HS-27A (cell line): ENCODE measurements at places on chromosomes 4 and X.

DNA sequence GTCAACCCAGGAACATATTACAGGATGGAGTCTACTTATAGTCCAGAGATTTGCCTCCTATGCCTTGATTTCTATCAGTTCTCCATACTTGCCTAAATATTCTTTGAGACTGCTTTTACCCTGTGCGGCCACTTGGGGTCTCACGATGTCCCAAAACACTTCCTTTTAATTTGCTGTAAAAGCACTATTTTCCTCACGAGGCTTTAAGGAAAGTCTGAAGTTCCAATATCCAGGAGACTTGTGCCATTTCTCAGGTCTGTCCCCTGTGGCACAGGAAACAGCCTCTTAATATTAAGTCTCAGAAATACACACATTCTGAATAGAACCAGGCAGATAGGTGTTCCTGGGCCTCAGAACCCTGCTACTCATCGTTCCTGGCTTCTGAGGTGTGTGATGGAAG is 142.9 kb downstream of the TMEM164 start:
- DNase-seq: no peak

GRCh38 chrX:46648660-46649059 is 75.1 kb downstream of the CHST7 start:
- DNase-seq: no peak

DNA sequence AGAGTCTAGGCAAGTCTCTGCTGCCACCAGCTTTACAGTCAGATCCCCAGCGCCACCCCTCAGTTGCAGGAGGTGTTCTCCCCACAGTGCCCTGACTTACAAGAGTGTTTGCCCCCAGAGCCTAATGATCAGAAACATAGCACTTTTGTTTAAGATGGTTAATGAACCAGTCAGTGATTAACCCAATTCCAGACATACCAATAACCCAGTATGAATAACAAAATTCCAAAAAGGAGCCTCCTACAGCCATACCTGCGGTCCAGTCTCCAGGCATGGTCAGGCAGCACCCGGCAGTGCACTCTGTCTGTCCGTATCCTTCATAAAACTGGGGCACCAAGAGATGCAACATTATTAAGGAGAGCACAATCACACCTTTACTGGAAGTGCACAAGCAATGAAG is 30.7 kb upstream of the CENPU start:
- DNase-seq: no peak

- DNase-seq: no peak
Measured at GRCh38 chr4:156811286-156811685, 160.3 kb downstream of the PDGFC start.

DNA sequence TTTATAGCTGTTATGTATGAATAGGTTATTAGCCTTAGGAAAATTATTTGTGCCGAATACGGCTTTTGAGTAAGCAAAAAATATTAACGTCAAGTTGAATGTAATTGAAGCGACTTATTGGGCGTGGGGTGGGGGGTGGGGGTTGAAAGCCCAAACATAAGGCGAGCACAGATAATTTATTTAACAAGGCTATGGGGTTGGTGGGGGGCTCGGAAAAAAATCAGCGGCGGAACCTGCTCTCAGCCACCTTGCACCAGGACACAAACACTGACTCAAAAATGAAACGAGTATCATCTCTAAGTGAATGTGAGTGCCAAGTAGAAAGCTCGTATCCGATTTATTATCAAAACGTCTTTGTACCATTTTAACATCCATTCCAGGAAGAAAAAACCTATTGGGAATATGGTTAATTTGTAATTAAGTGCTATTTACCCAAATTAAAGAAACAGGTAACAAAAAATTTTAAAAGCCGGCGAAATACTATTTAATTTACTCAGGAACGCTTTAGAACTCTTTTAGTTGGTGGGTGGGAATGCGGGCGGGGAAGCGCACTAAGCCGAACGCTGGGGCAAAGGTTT is 902 bp upstream of the LARP1B start:
- DNase-seq: no peak

- no peak for DNase-seq
Measured at GRCh38 chrX:12814420-12814819, 23.2 kb downstream of the PRPS2 start.

DNA sequence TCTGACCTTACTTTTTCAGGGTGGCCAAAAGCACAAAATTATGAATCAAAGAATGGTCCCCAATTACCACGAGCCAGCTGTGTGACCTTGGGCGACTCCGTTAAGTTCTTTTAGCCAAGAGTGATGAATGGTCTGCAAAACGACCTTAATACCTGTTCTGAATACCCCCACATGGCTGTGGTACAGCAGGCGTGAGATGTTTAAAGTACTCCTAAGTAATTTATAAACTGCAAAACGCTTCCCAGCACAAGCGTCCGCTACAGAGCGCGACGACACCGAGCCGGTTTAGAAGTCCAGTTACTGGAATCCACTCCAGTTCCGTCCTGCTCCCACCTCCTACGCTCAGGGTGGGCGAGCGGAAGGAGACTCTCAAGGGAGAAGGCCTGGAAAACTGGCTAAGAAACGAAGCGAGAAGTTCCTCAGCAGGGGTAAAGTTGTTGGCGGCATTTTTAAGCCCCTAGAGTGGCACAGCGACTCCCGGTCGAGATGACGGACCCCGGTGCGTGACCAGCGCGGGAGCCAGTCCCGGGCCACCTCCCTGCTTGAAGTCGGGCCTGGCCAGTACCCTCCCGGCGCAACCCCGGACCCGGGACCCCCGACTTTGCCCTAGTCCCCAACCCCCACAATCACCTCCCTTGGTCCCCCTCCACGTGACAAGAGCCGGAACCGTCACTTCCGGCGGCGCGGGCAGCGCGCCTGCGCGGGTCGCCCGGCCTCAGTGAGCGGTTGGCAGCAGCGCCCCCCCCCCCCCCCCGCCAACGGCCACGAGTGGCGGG is 659 bp upstream of the BMP2K start:
- peak; percentile 60 for DNase-seq

GRCh38 chrX:107452581-107452980 is 3.1 kb downstream of the FRMPD3 start:
- DNase-seq: no peak

DNA sequence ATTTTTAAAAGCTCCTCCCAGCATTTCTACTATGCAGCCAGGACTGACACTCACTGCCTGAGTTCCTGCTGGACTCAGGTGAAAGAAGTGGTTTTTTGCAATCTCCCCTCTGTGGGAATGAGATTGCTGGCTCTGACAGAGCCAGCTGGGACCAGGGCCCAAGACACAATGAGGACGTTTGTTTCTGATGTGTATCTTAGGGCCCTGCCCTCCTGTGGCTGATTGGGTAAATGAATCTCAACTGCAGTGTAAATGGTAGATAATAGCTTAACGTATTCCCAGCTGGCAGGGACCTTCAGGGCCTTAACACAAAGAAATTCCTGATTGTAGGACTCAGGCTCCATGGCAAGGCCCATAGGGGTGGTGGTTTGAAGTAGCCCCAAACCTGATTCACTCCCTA is 85.8 kb upstream of the PRPS1 start:
- no peak for DNase-seq

DNA sequence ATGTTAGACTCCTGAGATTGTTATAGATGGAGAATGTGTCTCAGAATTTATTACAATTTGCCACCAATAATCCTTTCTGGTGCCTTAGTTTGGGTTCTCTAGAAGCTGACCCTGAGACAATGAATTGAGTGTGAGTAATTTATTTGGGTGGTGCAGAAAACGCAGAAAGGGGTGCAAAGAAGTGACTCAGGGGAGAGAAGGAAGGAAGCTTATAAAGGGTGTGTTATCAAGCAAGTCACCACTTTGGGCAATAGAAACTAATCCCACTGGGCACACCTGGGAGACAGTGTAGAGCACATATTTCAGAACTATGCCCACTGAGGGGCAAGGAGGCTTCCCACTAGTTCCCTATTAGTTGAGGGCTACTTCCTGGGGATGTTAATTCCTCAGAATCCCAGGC is 320.6 kb downstream of the MID1IP1 start:
- DNase-seq: no peak

DNA sequence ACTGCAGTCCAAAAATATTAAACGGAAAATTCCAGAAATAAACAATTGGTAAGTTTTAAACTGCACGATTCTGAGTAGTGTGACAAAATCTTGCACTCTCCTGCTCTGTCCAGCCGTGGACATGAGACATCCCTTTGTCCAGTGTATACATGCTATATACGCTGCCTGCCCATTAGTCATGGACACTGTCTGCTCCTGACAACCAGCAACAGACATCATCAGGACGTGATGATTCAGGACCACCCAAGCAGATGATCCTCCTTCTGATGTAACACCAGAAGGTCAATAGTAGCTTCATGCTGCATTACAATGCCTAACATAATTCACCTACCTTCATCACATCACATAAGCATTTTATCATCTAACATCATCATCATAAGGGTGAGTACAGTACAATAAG is 36.3 kb downstream of the ATRX start:
- DNase-seq: no peak

- DNase-seq: no peak
Measured at GRCh38 chrX:104195489-104196084, 29.3 kb downstream of the FAM199X start.

DNA sequence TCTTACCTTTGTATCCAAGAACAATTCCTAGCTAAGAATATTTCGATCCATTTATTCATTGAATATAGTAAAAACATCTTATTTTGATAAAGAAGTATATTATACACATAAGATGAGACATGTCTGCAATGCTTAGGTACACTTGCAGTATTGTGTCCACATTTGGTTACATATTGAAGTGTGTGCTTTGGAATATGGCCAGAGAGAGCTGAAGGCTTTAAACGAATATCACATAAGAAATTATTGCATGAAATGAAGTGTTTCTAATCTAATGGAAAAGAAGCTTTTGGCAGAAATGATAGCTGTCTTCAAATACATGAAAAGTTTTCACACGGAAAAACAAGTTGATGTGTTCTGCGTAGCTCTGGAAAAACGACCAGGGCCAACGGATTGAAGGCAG is 516.1 kb upstream of the ZFP42 start:
- no peak for DNase-seq

DNA sequence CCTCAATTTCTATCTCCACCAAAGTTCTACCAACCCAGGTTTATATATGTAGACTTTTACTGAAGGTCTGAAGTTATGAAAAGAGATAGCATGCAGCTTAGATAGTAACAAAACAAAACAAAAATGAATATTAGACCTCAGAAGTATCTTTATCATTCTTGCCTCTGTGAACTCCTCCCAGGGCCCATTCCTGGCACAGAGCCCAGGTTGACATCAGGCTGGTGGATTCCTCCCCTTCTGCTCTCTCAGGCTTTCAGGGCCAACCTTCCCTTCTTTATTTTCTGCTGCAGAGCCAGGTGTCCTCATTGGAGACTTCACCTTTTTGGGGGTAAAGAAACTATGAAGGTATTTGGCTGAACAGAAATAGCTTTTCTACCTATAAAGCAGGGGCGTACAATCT is 112.8 kb upstream of the PITX2 start:
- peak; percentile 29 for DNase-seq

DNA sequence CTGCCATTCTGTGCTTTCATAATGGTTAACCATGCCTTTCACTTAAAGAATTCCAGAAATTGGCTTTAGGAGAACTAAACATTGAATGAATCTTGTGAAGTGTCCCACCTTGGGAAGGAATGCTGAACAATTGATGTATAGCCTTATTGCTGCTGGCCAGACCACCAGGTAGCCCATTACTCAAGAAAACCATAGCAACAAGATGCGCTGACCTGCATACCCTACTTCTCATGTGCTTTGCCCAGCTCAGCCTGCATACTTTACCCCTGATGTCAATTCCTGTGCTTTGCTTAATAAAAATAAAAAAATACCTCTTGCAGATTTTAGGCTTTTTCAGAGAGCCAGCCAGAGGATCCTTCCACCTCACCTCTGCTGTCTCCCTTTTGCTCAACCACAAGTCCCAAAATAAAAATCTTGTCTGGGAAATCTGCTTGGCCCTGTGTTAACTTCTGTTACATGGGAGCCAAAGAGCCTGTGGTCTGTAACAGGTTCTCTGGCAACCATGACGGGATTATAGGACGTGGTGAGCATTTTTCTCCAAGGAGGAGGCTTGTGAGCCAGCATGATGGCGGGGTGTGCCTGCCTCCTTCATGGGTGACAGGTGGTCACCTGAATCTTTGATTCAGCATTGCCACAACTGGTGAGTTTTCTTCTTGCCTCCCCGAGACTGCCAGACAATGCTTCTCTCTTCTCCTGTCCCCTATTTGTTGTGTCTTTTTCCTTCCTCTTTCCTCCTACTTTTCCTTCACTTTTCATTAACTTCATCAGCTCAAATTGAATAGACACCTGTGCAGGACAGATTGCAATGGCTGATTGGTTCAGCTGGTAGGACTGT is 106.8 kb downstream of the ARSJ start:
- DNase-seq: no peak

- DNase-seq: no peak
Measured at GRCh38 chrX:154477891-154478477, 1.1 kb downstream of the LAGE3 start.

DNA sequence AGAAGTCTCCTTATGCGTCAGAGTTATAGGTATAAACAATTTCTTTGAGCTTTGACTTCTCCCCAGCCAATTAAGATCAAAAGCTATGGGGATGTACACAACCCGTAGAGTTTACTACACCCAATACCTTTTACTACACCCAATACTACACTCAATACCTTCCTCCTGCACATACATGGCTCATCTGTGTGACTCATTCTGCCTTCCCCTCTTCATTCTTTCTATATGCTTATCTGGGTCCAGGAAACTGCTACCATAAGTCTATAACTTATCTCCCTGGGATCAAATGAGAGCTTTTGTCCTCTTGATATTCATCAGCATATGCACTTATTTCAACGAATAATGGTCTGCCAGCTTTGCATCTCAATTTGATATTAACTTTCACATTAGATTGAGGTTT is 28.2 kb downstream of the ANKRD50 start:
- no peak for DNase-seq

- peak; percentile 9 for DNase-seq
Measured at GRCh38 chrX:54921427-54922021, 900 bp downstream of the TRO start.

DNA sequence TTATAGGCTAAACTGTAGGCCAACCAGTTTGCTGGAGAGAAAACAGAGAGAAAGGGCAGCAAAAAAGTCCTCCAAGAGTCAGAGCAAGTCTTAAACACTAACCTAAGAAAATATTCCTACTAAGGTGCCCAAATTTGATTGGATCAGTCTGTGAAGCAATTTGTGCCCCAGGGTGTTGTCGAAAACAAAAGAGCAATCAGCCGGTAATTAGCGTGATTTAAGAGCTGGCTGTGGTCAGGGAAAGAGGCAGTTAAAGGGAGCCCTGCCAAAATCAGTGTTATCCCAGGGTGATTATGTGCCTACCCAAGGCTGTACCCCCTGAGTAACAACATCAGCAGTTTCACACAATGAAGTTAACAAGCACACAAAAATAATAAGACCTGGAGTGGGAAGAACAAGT is 6.4 kb upstream of the BRWD3 start:
- DNase-seq: no peak
